H1 (cell line): ENCODE measurements at places on chromosomes 16 and 17.

DNA sequence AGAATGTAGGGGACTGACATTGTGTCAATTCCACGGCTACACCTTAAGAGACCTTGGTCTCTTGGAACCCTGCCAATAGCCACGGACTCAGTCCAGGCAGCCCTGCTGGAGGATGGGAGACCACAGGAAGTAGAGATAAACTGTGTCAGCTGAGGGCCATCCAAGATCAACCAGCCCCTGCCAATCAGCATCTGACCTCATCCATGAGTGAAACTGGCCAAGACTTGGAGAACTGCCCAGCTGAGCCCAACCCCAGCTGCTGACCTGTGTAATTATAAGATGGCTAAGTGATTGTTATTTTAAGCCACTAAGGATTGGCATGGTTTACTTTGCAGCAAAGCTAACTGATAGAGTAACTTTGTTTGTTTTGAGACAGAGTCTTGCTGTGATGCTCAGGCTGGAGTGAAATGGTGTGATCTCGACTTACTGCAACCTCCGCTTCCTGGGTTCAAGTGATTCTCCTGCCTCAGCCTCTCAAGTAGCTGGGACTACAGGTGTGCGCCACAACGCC lies 13.3 kb upstream of the YWHAE start:
- no peak for DNase-seq

DNA sequence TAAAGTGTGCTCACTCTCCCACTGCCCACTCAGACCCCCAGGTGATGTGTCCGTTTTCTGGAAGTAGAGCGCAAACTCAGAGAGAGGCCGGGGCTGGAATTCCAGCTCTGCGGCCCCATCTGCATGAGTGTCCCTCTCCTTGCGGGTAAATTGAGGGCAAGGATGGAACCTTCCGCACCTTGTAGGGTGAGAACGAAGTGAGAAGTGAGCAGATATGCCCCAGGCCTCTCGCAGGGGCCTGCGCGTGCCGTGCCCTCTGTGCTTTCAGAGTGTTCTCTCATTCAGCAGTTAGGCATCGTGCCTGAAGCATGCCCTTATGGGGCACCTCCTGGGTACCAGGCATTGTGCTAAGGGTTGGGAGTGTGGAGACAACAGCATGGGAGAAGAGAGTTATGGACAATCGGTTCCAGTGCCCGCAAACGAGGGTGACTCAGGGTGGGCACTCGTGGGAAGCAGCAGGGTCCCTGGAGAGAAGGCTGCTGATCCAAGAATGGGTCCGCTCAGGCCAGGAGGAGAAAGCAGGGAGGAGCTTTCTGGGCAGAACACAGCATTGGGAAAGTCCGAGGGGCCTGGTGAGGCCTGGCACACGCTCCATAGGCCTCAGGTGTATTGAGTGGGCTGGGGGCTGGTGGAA lies 23.8 kb downstream of the CMIP start:
- no peak for DNase-seq

- no peak for DNase-seq
Observed at GRCh38 chr16:83685615-83686165, 122.1 kb upstream of the HSBP1 start.

DNA sequence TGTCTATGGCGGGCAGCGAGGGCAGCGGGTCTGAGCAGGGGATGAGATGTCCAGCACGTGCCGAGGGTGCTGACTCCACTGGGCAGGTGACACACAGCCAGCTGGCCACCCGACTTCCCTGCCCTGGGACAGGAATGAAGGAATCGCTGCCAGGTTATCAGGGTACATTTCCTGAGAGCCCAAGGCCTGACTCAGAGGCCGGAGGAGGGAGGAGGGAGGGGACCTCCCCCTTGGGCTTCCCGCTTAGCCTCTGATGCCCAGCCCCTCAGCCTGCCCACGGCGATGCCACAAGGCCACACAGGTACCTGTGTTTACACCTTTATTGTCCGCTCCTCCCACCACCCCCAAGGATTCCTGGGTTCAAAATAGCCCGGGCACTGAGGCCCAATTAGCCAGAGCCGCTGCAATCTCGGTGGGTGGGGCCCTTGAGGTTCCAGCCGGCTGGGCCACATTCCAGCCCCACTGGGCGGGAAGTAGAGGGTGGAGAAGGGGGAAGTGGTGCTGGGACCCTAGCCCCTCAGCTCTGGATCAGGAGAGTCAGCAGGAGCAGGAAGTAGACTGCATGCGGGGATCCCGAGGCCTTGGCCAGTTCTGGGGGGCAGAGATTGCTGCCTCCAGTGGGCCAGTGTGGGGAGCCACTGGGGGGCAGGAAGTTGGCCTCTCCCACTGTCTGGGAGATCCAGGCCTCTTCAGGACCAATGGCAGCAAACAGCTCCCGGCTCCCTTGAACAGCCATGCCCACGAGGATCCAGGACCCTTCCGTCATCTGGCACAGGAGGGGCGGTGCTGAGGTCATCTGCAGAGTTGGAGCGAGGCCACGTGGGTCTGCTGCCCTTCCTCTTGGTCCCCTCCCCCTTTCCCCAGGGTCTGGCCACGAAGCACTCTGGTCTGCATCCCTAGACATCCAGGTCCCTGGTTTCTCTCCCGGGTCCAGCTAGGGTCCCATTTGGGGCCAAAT lies 3.4 kb upstream of the PRSS8 start:
- no peak for DNase-seq

- no peak for DNase-seq
Observed at GRCh38 chr16:86049641-86050040, 150.7 kb downstream of the IRF8 start.

GRCh38 chr17:6699997-6700947 lies 12.9 kb downstream of the SLC13A5 start:
- DNase-seq = no peak

DNA sequence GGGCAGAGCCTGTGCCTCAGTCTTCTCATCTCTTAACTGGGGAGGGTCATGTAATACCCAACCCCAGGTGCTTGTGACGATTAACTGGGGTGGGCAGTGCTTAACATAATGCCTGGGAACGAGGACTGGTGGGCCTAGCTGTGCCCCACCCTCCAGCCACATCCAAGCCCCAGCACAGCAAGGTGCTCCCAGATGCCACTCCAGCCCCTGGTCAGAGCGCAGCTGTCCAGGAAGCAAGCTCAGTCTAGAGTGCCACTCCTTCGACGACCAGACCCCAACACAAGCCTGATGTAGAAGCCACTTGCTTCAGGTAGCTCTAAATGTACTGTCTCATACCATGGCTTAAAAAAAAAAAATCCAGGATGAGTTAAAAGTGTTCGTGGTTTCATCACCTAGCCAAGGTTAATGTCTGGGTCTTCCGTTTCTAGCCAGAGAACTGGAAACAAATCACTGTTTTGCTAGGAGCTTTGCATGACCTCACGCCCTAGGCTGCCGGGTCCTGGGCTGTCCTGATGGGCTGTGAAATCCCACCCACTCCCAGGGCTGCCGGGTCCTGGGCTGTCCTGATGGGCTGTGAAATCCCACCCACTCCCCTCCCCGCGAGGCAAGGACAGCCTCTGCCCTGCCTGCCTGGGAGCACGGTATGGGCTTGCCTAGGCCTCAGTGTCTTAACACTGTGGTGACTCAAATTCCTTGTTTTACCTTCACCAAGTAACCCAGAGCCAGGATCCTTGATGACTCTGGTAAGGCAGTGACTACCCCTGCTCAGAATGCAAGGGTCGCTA lies 7.7 kb downstream of the MIEF2 start:
- no peak for DNase-seq

- no peak for DNase-seq
Observed at GRCh38 chr17:8019166-8019565, 16.8 kb downstream of the GUCY2D start.

DNA sequence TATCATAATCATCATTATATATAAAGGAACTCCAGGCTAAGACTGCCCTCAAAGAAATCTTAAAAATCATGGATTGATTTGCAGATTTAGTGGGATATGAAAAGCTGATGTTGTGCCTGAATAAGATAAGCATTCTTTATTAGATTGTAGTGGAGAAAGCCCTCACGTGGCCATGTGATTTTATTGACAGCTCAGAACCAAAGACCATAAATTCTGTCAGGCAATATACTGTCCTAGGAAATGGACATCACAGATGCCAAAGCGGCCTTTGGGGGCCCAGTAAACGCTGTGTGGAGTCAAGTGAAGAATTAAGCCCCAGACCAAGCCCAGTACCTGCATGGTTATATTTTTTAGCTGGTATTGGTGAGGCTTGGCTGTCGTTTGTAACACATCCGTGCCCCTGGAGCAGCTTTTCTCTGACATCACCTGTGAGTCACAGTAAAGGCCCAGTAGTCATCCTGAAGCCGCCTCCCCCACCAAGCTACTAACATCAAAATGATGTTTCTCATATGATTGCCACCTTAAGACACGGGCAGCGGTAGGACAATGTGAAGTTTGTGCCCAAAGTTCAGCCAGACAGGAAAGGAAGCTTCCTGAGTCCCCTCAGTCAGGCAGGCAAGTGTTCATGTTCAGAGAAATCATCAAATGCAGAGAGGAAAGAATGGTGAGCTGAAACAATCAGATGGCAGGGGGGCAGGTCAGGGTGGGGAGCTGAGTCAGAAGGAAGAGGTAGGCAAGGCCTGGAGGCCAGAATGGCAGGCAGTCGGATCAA lies 209.4 kb downstream of the IRX3 start:
- no peak for DNase-seq

DNA sequence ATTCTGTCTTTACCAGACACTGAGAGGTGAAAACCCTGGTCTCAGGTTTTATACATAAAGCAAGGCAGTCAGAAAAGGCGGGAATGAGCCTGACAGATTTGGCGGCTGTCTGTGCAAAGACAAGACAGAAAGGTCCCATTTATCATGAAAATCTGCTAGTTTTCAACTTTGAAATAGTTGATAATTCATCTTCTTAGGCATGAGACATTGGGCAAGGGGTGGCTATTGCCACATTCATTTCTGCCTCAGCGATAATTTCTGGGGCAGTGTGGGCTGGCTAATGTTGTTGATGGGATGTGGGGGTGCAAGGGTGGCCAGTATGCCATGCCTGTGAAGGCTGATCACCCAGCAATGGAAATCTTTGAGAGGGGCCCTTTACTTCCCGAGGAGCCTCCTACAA lies 173.8 kb upstream of the RPH3AL start:
- no peak for DNase-seq

DNA sequence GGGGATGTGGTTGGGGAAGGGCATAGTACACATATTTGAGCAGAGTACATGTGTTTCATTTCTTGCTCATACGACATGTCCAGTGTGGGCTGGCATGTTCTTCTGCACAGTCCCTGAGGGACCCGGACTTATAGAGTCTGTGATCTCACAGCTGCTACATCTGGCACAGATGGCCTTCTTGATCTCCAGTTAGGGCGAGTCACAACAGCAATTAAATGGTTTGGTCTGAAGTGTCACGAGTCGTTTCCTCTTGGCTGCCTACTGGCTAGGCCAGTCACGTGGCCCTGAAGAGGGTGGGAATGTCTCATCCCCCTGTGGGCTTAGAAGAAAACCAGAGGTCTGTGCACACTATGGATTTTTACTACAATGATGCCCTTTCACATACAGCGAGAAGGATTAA lies 443.6 kb downstream of the WWOX start:
- no peak for DNase-seq

GRCh38 chr17:64968652-64969501 lies 49.6 kb upstream of the LRRC37A3 start:
- DNase-seq = no peak

DNA sequence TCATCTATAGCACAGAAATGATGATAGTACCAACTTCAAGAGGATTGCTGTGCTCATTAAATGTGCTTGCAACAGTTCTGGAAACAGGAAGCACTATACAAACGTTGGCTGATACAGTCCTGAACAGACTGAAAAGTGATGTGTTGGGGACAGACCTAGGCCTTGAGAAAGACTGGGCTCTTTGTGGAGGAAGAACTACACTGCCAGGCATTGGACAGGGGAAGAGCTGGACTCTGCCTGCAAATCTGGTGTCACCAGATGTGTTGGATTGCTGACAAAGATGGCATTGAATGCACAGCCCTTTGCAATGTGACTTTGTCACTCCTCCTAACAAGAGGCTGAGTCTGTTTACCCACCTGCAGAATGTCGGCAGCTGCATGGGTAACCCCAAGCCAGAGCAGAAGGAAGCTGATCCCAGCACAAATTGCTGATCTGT lies 12.4 kb upstream of the ST6GALNAC2 start:
- no peak for DNase-seq

- DNase-seq = no peak
Observed at GRCh38 chr17:1179112-1179817, 516 bp downstream of the ABR start.

- no peak for DNase-seq
Observed at GRCh38 chr16:3739636-3740035, 22.3 kb upstream of the TRAP1 start.

DNA sequence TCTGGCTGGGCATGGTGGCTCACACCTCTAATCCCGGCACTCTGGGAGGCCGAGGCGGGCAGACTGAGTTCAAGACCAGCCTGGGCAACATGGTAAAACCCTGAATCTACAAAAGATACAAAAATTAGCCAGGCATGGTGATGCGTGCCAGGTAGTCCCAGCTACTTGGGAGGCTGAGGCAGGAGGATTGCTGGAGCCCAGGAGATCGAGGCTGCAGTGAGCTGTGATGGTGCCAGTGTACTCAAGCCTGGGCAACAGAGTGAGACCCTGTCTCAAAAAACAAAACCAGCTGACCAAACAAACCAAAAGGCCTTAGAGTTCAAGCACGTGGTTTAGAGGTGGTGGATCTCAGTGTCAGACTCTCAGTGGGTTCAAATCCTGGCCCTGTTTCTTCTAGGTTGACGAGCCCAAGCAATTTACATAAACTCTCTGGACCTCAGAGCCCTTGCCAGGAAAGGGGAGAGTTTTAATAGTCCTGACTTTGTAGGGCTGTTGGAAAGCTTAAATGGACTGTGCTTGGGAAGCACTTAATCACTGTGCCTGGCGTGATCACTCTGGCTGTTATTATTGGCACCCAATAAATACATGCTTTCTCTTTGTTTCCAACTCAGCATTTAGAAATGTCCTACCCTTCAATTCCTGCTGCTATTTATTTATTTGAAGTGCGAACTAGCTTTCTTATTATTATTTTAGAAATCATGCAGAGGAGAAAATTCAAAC lies 44.7 kb downstream of the ABCC1 start:
- DNase-seq = no peak

GRCh38 chr16:17452922-17453321 lies 17.8 kb downstream of the XYLT1 start:
- DNase-seq = no peak

- DNase-seq = no peak
Observed at GRCh38 chr17:66583112-66583748, 251.7 kb upstream of the CACNG5 start.

- no peak for DNase-seq
Observed at GRCh38 chr17:72977771-72978417, 114.6 kb downstream of the SLC39A11 start.
